Endothelial cell (in vitro differentiated cells): ENCODE measurements at places on chromosomes 13 and 19. TPM values are rescaled to one million over a fixed set of nuclear protein-coding genes. Genes with fewer than 3 reads are reported as not detected.

- no peak for DNase-seq
Observed at GRCh38 chr19:38060331-38060730, 153.3 kb downstream of the SIPA1L3 start.

DNA sequence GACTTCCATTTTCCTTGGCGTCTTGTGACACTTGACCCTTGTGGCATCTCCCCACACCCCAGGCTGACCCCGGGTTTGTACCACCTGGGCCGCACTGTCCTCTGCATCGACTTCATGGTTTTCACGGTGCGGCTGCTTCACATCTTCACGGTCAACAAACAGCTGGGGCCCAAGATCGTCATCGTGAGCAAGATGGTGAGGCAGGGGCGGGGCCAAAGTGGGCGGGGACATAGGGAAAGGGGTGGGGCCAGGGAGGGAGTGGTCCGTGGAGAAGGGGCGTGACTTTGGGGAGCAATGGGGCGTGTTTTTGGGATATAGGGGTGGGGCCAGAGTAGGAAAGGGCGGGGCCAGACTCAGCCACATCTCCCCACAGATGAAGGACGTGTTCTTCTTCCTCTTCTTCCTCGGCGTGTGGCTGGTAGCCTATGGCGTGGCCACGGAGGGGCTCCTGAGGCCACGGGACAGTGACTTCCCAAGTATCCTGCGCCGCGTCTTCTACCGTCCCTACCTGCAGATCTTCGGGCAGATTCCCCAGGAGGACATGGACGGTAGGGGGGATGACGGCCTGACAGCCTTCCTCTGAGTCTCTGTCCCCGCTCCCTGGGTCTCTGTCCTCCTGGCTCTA is 42.8 kb downstream of the TRPM4 start:
- no peak for DNase-seq

GRCh38 chr19:34075661-34076091 is 96.6 kb upstream of the LSM14A start:
- DNase-seq: no peak

The ADAT3 gene
- 10.5 TPM for total RNA-seq

The S1PR5 gene
- total RNA-seq: not detected
